Glomerular endothelial cell (primary cell): ENCODE measurements at places on chromosomes 3 and 15. TPM values are rescaled to one million over a fixed set of nuclear protein-coding genes. Genes with fewer than 3 reads are reported as not detected.

DNA sequence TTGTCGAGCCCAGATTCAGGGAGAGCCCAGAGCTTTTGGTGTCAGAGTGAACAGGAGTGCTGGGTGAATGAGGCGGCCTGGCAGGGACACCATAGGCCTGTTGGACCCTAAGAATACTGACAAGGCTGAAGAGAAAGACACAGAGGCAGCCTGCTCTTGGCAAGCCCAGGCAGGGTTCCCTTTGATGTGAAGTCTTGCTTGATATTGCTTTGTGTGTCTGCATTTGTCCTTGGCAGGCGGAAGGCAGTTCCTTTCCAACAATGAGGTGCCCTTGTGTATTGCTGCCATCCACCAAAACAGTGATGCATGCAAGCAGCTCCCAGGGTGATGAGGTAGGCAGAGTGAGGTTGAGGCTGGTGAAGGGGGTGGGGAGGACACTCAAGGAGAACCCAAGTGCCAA, 152.7 kb upstream of the TSC22D2 start:
- DNase-seq, result no peak

CACNA1D gene
- not detected in 2 replicates for total RNA-seq

DNA sequence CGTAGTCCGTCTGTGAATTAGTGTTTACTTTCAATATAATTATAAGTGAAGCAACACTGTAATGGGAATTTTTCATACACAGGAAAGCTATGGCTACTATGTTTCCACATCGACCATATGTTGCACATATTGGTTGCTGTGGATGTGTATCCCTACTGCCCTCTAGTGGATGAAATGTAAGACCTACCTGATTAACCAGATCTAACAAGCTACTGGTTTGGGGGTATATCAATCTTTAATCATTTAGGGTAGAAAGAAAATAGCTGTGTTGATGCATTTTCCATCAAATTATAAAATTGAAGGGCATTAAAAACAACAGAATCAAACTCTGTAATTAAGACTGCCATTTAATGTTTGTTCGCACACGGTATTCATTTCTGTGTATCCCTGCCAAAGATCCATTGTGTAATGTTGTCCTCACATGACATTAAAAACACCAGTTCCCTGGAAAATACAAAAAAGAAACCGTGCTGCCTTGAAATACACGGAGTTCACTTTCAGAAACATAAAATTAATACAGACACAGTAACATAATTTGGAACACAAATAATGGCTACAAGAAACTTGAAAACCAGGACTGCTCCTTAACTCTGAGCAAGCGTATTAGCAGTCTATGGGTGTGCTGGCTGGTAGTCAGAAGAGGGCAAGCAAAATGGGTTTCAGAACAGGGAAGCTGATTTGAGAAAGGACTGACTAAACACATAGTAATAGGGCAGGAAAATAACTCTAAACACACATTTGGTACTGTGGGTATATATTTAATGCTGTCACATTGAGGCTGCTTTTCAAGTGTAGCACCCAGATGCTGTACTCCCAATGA, 125.1 kb downstream of the TIGIT start:
- DNase-seq, result peak; percentile 60

DNA sequence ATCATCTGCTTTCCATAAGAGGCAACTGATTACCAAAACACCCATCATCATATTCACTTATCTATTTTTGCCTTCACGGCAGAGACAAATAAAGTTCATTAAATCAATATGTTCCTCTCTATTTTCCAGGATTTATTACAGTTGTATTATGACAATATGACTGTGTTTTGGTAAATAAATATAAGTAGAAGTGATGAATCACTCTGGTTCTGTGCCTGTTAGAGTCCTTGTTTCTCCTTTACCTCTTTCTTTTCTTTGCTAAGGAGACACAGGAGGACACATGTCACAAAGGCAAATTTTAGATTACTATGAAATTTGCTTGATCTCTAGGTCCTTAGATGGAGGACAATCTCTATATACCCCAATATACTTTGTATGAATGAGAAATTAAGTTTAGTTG, 152.6 kb upstream of the PLSCR5 start:
- no peak for DNase-seq

- no peak for DNase-seq
Observed at GRCh38 chr3:146313031-146313745, 62.3 kb upstream of the PLSCR4 start.

- DNase-seq, result no peak
Observed at GRCh38 chr3:143506190-143506589, 342.1 kb downstream of the SLC9A9 start.

DNA sequence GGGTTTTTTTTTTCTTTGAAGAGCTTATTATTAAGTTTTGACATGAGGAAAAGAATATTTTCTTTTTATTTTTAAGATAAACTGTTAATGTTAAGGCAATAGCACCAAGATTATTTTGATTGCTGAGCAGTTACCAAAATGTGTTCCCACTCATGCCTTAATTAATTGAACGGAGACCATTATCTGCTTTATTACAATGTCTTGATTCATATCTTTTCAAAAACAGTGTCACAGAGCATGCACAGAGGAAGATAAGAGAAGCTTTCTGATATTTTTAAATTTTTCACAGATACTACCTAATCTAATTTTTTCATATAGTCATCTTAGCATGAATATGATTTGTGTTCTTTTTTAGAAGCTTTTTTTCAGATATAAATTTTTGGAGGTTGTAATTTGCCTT, 106.7 kb upstream of the FEZF2 start:
- DNase-seq, result no peak

DNA sequence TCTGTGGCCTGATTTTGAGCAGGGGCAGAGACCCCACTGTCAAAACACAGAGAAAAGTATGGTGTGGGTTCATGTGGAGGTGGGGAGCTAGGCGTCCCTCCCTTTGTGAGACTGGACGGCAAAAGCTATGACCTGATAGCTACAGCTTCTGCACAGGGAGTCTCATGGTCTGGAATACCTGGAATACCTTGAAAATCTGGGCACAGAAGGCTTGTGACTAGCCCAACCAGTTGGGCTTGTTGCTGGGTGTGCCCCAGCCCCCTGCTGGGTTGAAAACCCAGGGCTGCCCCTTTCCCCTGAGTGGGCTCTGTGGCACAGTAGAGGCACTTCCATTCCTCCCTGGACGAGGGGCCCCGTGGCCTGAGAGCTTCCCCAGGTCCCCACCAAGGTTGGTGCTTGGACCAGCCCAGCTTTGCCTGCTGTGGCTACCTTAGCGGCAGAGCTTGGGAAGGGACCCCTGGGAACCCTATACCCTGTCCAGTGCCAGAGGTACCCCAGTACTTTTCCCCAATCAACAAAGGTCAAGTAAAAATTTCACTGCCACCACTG, 37.3 kb downstream of the SLC2A2 start:
- DNase-seq, result no peak
